ENCODE measurements at places on chromosomes 2 and 18.

GRCh38 chr2:75390169-75390568, 170.6 kb downstream of the EVA1A start:
- DNase-seq, result no peak

DNA sequence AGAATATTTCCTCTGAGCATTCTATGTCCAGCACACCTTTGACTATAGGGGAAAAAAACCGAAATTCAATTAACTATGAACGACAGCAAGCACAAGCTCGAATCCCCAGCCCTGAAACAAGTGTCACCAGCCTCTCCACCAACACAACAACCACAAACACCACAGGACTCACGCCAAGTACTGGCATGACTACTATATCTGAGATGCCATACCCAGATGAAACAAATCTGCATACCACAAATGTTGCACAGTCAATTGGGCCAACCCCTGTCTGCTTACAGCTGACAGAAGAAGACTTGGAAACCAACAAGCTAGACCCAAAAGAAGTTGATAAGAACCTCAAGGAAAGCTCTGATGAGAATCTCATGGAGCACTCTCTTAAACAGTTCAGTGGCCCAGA, 79.4 kb upstream of the FAM117B start:
- DNase-seq, result no peak

GRCh38 chr2:191773136-191773535, 73.8 kb downstream of the CAVIN2 start:
- DNase-seq, result no peak

DNA sequence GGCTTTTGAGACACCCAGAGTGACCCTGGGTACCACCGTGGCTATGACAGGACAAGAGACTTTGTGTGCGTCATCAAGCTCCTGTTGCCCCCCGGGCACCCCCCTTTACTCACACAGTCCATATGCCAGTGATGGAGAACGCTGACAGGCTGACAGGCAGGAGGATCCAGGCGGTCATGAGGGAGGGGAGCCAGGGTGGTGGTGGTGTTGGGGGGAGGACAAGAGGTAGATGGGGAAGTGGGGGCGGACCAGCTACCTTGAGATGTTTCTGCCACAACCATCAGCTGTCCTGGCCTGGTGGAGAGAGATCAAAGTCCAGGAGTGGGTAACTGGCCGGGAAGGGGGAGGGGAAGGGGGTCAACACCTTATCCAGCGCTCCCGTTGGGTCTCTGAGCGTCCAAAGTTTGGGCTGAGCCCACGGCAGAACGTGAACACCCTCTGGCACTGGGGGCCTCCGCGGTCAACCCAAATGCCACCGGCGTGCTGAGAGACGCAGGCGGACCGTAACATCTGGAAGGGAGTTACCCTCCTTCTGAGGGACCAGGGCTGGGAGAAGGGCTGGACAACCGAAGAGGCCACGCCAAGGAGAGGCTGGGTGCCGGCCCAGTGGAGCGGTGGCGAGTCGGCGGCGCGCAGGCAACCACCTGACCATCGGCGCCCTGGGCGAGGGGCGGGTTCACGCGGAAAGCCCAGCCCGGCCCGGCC, 575 bp downstream of the TMEM150A start:
- no peak for DNase-seq

- no peak for DNase-seq
Observed at GRCh38 chr2:56364902-56365301, 181.1 kb downstream of the CCDC85A start.
